Colonic mucosa (tissue), 4 donors: ENCODE measurements at places on chromosomes 12 and 14. TPM values are rescaled to one million over a fixed set of nuclear protein-coding genes. Genes with fewer than 3 reads are reported as not detected.

DNA sequence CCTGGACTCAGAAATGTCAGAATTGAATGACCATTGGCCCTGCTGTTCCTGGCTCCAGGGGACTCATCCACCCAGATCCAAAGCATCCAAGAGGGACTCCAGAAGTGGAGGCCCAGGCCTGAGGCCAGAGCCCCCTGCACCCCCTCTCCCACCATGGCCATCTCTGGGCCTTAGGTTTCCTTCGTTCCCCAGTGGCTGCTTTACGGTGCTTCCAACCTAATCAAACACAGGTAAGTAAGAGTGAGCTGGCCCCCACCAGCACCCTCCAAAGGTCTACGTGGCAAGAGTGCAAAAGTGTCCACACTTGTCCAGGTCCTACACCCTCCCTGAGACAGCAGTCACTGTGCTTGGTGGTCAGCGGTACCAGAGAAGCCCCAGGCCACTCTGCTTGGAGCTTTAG, 139.0 kb downstream of the DPF3 start:
- peak; percentile 7 for DNase-seq

GRCh38 chr12:70353780-70354660, 12.1 kb upstream of the KCNMB4 start:
- no peak for DNase-seq

CLEC1B gene
- total RNA-seq = not detected

CIROP gene
- not detected for total RNA-seq

DNA sequence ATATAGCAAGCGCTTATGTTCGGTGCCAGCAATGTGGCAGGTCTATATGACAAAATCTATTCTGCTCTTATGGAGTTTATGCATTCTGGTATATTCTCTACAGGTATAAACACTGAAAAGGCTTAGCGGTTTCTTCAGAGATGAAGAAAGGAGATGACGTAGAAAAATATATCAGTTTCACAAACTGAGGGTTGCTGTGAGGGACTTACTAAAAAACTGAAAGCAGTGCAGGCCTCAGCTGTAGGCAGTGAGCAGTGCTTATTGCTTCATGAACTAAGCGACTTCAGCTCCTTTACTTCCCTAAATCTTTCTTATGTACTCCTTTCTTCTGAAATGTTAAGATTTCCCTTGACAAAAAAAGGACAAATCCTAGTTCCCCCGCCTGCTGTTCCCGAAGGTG, 4.5 kb downstream of the DDX47 start:
- no peak for DNase-seq

EPYC gene
- not detected for total RNA-seq
